Kasumi-1 (cell line): ENCODE measurements at places on chromosomes 1 and 21.

- no peak for DNase-seq
Measured at GRCh38 chr1:181064011-181064623, 24.4 kb upstream of the IER5 start.

DNA sequence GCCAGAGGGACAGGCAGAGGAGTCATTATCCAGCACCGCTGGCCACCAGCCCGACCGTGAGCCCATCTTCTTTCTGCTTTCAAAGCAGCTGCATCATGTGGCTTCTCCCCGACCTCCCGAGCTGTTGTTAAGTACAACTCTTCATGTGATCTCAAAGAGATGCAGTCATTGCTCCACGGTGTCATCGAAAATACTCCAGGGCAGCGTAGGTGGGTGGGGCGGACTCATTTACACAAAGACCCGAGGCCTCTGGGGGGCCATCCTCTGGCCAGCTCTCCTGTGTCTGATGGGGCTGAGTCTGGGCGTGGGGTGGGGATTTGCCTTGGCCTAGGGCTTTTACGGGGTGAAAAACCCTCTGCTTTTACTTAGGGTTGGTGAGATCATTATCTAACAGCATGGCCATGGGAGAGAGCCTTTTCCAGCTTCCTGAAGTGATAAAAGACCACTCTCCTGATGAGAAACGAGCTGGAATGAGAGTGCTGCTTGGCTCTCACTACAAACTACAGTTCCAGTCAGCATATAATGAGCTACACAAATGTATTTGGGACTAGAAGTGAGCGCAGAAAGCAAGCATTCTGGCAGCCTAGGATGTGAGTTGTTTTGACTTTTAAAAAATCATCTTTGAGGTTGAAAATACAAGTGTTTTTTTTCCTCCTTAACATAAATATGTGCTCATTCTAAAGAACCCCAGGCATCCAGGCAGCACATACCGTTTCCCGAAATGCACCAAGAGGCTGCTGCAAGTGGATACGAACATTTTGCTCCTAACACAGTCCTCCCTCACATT, 165.0 kb downstream of the RHOU start:
- DNase-seq: no peak

- DNase-seq: peak; percentile 73
Measured at GRCh38 chr1:203135636-203136305, 8.2 kb downstream of the ADORA1 start.

- DNase-seq: peak; percentile 36
Measured at GRCh38 chr21:17853393-17854275, 34.5 kb upstream of the C21orf91 start.

DNA sequence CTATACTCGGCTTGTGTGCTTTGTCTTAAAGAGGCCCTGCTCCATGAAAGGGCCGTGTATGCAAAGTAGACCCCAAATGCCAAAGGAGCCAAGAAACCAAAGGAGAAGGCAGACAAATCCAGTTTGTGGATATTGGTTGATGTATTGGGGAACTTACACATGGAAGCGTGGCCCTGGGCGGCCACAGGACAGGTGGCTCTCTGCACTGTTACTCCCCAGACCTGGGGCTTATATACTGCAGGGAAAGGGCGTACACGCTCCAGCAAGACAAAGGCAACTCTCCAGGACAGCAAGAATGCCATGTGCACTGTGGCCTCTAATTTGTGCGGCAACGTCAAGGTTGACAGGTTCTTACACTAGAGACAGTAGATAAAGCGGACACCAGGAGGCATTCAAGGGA, 24.8 kb downstream of the RSPH1 start:
- no peak for DNase-seq
